ENCODE measurements at places on chromosomes 13 and 19.

DNA sequence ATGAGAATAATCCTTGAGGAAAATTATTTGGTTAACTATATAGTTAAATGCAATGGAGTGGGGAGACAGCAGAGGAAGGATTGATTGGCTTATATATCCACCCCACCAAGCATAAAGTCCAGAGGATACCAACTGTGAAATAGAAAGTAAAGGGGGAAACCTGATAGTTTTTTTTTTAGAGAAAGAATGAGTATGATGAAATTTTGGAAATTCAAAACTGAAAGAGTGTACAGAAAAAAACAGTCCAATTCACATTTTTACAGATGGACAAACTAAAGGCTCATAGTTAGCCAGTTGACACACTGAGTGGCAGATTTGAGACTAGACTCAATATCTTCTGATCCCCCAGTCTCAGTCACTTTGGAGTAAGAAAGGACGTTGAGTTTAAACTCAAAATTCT, 51.1 kb downstream of the FNDC3A start:
- no peak for ATAC-seq

DNA sequence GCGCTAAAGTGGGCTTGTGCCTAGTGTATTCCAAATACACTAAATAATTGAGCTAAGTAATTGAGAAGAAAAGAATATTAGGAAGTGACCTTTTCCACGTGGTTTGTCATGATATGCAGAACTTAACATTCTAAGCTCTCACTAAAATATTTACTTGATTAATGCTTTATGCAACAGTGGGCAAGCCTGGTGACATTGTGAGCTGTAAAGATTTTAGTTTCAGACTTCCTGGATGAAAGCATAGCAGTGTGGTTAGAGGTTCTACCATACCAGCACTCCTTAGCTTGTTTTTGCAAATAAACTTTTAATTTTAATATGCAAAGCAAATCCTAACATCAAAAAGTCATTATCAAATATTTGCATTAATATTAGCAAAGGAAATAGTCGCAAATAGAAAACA, 1065.1 kb upstream of the SPRY2 start:
- no peak for ATAC-seq

DNA sequence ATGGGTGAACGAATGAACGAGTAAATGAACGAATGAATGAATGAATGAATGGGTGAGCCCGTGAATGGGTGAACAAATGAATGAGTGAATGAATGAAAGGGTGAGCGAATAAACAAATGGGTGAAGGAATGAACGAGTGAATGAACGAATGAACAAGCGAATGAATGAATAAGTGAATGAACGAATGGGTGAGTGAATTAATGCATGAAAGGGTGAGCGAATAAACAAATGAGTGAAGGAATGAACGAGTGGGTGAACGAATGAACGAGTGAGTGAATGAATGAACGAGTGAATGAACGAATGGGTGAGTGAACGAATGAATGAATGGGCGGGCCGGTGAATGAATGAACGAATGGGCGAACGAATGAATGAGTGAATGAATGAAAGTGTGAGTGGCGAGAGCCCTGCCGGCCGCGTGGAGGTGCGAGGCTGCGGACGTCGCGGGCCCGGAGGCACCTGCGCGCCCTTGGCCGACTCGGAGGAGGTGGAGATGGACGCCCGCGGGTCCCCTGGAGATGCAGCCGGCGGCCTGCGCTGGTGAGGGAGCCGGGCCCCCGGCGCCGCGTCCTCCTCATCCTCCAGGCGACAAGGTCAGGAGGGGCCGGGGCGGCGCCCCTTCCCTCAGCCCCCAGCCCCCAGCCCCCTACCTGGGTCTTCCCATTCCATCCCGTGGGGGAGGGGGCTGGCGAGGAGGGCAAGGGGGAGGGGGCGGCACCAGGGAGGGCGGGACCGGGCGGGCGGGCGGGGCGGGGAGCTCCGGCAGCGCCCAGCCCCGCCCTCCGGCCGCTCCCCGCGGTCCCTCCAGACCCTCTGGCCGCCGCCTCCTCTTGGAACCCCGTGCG, 15.4 kb downstream of the ANKRD24 start:
- no peak for ATAC-seq

DNA sequence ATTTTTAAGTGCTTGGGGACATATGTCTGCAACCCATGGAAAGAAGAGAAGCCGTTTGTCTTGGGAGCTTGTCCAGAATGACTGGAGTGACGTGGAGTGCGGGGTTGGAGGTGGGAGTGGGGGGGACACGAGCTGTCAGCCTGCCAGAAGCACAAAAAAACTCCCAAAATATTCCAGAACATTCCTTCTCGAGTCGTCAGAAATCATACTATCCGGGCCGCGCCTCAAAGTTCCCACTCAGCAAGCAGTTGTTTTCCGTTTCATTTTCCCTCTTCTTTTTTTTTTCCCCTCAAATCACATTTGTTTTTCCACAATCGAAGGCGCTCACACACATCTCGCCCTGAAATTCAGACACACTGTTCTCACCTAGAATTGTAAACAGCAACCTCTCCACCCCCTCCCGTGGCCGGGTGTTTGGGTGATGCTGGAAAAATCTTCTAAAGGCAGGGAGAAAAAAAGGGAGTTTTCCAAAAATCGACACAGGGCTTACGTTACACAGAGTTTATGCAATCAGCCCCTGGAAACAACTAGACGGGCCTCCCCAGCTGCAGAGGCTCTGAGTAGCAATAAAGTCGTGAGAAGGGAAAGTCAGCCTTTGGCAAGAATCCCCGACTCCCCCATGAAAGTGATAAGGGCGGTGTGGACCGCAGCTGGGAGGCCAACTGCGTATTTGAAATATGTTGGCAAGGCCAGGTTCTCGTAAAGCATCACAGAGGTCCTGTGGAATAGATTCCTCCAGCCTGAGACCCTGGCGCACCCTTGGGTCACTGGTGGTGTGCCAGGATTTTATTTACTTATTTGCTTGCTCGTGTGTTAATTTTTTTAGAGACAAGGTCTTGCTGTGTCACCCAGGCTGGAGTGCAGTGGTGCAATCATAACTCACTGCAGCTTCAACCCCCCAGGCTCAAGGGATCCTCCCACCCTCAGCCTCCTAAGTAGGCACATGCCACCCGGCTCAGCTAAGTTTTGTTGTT, 31.2 kb upstream of the KLF2 start:
- ATAC-seq = no peak

- ATAC-seq = no peak
Observed at GRCh38 chr13:113561417-113562084, 23.0 kb upstream of the TFDP1 start.

GRCh38 chr13:80860845-80861244, 519.9 kb upstream of the SPRY2 start:
- ATAC-seq = no peak

DNA sequence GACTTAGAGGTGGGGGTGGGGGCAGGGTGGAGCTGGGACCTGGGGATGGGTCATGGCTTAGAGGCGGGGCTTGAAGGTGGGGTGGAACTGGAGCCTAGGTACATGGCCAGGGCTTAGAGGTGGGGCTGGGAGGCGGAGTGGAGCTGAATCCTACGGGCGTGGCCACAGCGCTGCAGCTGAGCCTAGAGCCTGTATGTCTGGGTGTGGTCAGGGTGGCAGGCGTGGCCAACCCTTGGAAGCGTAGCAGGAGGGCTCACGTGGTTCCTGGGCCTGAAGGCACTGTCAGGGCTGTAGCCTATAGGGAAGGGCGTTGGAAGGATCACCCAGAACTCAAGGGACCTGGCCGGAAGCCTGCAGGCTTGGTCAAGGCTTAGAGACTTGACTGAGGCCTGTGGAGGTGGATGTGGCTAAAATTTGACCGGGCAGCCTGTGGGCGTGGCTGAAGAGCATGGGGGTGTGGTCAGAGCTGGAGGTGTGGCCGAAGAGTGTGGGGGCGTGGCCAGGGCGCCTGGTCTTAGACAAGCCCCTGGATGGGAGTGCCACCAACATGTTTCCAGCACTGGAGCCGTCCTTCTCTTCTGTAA, 24.3 kb downstream of the COLGALT1 start:
- peak; percentile 52 for ATAC-seq

DNA sequence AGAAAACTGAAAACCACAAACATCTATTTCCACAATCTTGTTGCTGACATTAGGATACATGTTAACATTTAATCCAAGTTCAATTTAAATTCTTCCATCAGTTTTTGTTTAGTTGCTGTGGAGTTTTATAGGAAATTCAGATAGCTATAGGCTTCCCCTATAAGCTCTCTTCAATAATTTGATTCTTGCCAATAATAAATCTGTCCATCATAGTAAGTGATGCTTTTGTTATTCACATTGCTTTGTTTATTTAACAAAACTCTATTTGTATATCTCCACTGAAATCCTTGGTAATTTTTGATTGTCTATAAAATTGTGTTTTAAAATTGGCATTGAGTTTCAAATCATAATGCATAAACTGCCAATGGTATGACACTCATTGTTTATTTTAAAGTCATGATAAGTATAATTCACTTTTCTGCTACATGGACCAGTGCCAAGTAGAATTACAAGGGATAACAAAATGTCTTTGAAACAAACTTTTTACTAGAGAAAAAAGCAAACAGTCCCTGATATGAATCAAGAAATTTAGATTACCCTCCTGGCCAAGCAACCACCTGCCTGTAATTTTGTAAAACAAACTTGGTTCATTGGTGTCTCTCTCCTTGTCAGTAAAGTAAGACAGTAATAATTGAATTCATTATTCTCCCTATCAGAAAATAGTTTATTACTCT, 577.3 kb upstream of the GPC6 start:
- no peak for ATAC-seq

DNA sequence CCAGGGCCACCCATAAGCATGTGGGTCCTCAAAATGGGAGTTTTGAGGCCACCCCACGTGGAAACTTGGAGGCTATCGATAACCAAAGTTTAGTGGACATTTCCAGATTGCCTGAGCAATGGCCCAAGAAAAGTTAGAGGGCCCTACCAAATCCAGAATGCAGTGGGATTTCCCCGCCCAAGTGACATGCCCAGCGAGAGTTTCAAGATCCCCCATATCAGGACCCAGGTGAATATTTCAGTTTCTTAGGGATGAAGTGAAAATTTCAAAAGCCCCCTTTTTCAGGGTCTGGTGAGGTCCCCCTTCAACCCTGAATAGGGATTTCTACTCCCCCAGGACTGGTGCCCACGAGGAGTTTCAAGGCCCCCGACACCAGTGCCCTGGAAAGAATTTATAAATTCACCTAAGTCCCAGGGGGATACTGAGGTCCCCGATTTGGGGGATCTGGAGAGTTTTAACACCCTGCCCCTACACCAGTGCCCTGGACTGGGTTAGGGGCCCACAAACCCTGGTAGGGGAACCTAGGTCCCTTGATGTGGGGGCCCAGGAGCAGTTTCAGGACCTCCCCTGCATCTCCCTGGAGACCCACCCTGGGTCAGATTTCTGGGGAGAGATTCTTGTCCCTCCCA, 695 bp downstream of the BST2 start:
- ATAC-seq = no peak

DNA sequence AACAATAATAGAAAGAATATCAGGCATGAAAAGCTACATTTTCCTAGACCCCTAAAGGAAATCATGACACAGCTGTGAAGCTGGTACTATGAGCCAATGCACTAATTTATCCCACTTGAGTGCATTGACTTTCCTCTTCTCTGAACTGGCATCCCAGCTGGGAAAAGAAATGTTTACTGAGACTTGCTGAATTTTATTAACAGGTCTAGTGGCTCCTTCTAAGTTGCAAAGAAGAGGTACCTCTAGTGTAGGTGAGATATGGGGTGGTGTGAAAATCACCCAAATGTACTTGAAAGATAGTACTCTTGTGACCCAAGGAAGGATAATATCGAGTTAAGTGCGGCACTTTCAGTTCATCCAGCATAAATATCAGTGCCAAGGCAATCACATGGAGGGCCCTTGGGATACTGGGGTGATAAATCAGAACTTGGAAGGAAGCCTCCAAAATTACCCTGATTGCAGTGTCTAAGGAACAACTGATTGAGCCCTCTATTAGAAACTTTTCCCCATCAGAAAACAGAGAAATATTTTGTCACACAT, 369.2 kb downstream of the PCDH9 start:
- no peak for ATAC-seq
